ENCODE measurements at places on chromosomes 6 and 20.

GRCh38 chr6:41591859-41592502, 45.8 kb downstream of the FOXP4 start:
- DNase-seq, result peak; percentile 73

- DNase-seq, result no peak
Measured at GRCh38 chr6:157070403-157071107, 252.8 kb downstream of the TMEM242 start.

GRCh38 chr20:63968928-63969760, 586 bp downstream of the ZNF512B start:
- no peak for DNase-seq

GRCh38 chr20:50727792-50728485, 3.4 kb upstream of the PARD6B start:
- DNase-seq, result no peak

Data from stimulated activated CD4-positive, alpha-beta T cell treated with anti-CD3 and anti-CD28 coated beads, Interleukin-4, amount 100 ng/mL, for 48 hours (primary cell).